ENCODE measurements at places on chromosomes 5 and 9.
A peak's percentile ranks its signal among the peaks of the same experiment; 100 is the strongest.

- no peak for DNase-seq
Observed at GRCh38 chr5:74810915-74811314, 43.9 kb downstream of the NSA2 start.

DNA sequence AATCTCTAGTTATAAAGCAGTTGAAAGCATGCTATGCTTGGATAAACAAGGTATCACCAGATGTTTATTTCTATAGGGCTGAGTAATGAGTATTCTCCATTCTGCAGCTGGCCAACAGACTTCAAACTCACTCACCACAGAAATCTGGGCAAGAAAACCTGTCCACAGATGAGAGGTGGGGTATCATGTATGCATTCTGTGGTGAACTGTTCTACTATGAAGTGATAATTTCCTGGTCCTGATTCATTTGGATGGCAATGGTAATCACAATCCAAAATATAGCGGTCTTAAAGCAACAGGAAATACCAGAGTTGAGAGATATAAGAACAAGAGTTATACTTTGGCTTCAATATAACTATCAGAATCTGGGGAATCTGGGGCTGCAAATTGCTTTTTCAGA, 65.9 kb upstream of the EFNA5 start:
- DNase-seq = no peak

DNA sequence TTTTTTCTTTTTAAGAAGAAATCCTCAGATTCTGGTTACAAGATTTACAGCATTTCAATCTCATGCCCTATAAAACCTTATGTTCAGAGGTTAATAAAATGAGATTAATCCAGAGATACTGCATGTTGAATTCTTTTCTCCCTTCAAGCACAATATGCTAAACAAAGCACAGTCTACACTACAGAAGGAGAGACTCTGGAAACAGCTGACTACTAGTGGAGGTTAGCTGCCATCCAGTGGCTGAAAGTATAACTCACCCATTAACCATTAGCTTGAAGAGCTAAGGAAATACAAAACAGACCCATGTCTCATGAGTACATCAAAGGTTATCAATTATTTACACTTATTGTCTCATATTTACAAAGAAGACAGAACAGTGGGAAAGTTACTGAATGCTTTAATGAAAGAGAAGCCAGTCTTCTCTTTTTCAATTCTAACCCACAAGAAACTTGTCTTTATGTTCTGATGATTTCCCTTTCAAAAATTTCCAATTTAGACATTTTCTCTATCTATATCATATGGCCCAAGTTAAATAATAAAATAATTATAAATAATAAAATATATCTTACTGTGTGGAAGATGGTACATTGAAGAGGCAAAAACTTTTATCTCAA, 12.7 kb upstream of the DNAH5 start:
- DNase-seq = peak; percentile 19

DNA sequence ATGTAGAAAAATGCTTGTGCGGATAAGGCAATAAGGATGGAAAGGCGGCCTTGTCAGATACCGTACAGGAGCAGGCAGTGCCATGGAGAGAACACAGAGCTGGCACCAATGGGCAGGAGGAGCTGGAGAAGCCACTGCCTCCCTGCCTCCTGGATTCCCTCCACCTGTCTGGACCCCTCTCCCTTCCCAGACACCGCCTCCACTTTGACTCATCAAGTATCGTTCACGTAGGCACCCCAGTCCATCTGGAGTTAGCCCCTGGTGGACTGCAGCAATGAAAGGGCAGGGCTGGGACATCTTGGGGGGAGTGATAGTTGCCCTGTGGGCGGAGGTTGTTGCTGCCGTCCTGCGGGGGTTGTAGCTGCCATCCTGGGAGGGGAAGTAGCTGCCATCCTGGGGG, 232.0 kb downstream of the ROR2 start:
- no peak for DNase-seq

DNA sequence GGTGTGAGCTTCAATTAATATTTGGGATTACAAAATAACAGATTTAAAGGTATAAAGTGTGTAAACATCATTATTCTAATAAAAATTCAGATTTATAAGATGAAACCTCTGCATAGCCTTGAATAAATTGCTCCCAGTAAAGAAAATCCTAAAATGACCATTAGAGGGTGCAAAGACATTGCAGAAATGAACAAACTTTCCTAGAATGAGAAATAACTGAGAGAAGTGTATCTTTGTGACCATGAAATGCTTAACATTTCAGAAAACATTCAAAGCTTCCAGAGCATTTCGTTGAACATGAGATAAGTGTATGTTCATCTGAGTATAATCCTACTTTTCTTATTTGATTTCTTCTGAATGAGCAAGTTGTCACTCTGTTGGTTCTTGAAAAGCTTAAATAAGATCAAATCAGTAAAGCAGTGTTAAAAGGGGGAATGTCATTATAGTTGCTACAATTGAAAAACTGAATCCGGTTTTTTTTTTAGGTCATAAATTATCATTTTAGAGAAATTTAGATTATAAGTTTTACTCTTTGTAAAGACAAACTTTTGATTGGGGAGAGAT, 24.7 kb upstream of the NUDT12 start:
- DNase-seq = no peak

DNA sequence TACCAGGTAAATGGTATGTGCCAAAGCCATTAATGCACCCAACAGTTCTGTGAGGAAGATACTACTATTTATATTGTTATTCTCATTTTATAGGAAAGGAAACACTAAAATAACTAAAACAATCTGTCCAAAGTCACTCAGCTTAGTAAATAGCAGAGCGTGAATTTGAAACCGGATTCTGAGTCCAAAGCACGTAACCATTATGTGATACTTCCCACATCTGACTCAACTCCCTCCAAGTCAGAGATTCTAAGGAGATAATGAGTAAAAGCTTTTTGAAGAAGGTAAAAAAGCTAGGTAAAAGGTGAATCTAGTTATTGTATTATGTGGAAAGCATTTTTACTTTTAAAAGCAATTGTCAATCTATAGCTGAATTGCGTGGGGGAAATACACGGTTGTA, 208.9 kb downstream of the PBX3 start:
- no peak for DNase-seq

GRCh38 chr9:113614843-113615648, 151.5 kb downstream of the RGS3 start:
- DNase-seq = no peak

Data from right renal cortex interstitium (tissue), 3 donors.